ENCODE measurements at places on chromosomes 16 and 17.
A peak's percentile ranks its signal among the peaks of the same experiment; 100 is the strongest.

DNA sequence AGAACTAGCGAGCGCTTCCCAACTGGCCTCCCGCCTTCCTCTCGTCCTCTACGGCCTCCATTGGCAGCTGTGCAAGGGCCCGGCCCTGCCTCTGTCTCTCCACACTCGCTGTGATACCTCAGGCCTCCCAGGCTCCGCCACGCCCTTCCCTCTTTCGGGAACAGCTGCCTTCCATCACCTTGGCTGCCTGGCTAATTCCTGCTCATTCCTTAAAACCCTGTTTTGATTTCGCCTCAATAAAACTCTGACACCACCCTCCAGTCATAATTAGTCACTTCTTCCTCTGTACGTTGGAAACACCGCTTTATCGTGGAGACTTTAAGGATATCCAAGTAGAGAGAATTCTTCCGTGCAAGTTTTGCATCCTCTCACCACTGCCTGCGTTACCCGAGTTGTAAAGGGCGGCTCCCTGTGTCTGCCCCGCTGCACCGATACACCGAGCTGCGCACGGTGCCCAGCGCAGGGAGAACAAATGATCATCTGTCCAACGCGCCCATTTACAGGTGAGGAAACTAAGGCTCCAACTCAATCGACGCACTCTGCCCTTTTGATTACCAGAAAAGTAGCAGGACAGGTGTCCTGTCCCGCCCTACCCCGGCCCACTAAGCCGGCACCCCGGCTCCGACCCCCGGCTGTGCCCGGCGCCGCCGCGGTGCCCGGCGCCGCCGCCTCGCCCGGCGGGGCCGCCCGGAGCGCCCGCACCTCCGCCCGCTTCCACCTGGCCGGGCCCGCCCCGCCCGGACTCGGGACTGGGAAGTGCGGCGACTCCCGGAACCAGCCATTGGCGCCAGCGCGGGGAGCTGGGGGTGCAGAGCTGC, 139.7 kb downstream of the SEC14L1 start:
- peak; percentile 89 for DNase-seq
- no peaks in the 10 kb centered on the region for H3K36me3 ChIP-seq
- H3K27me3 ChIP-seq: no peaks in the 10 kb centered on the region
- peaks cover 11% of the 10 kb centered on the region for H3K4me1 ChIP-seq
- H3K27ac ChIP-seq: peak overlapping the region; percentile 56

GRCh38 chr17:28004344-28004743, 38.1 kb upstream of the NLK start:
- no peaks in the 10 kb centered on the region for H3K27me3 ChIP-seq
- no peaks in the 10 kb centered on the region for H3K4me1 ChIP-seq
- no peak overlapping the region for H3K27ac ChIP-seq
- no peak overlapping the region for H3K4me3 ChIP-seq
- no peaks in the 10 kb centered on the region for H3K36me3 ChIP-seq

DNA sequence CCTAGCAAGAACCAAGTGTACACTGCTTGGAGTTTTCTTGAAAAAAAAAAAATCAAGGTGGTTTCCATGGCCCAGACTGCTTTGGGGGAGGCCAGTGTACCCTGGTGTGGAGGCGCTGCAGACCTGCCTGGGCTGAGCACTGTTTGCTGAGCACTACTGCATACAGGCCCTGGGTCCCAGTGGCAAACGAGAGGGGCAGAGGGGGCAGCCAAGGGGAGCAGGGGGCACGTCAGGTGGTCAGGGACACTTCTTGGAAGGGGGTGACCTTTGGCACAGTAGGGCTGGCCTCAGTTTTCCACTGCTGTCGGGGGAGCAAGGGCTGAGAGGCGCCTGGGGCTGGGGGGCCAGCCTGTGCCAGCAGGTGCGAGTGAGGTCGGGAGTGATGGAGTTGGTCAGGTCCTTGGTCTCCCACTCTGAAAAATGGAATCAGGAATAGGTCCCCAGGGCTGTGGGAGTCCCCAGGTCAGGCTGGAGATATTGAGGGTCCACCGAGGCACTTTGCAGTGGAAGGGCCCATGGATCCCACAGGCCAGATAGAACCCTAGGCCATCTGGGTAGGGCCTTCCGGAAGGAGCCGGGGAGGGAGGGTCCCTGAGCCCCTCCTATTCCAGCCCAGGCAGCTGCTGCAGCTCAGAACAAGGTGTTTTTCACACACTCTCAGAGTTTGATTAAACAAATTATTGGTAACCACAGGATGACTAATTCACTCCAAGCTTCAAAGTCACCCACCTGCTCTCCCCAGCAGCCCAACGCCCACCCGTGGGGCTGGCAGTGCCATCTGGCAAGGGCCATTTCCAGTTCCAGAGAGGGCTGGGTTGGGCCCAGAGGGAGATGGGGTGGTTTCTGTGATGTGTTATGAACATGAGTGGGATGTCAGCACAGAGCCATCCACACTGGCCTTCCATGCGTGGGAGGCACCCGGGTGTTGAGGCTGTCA, 3.5 kb downstream of the ZFPM1 start:
- no peak overlapping the region for H3K27ac ChIP-seq
- peak overlapping the region; percentile 70 for H3K4me3 ChIP-seq
- no peaks in the 10 kb centered on the region for H3K27me3 ChIP-seq
- H3K36me3 ChIP-seq: no peaks in the 10 kb centered on the region
- DNase-seq: no peak

GRCh38 chr16:17420816-17421215, 49.9 kb downstream of the XYLT1 start:
- DNase-seq: peak; percentile 20
- no peak overlapping the region for H3K27ac ChIP-seq

GRCh38 chr16:68992521-68992920, 112.9 kb upstream of the HAS3 start:
- peak overlapping the region; percentile 25 for H3K27ac ChIP-seq
- no peaks in the 10 kb centered on the region for H3K27me3 ChIP-seq
- peak; percentile 73 for DNase-seq
- H3K36me3 ChIP-seq: no peaks in the 10 kb centered on the region
- peaks cover 38% of the 10 kb centered on the region for H3K4me1 ChIP-seq

DNA sequence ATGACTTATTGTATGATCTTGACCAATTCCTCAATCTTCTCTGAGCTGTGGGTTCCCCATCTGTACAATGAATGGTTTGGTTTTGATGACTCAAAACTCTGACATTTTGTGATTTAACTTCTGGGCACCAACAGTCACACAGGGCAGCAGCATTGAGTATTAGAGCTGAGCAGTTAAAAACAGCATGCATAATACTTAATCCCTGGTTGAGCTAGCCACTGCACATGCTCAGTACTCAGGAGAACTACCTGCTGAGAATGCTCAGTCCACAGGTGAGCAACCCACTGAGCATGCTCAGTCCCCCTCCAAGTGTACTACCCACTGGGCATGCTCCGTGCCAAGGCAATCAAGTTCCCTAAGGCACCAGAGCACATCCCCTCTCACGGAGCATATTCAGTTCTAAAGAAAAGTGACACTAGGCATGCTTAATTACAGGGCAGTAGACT, 68.7 kb downstream of the AIPL1 start:
- peak; percentile 43 for DNase-seq
- no peaks in the 10 kb centered on the region for H3K4me1 ChIP-seq

GRCh38 chr17:72338304-72338703, 217.5 kb downstream of the SOX9 start:
- peaks cover 51% of the 10 kb centered on the region for H3K4me1 ChIP-seq
- no peaks in the 10 kb centered on the region for H3K27me3 ChIP-seq
- H3K27ac ChIP-seq: peak overlapping the region; percentile 89
- 0 out of 2 replicates have a peak overlapping the region, but pooled peaks have one; percentile 38 for H3K4me3 ChIP-seq

DNA sequence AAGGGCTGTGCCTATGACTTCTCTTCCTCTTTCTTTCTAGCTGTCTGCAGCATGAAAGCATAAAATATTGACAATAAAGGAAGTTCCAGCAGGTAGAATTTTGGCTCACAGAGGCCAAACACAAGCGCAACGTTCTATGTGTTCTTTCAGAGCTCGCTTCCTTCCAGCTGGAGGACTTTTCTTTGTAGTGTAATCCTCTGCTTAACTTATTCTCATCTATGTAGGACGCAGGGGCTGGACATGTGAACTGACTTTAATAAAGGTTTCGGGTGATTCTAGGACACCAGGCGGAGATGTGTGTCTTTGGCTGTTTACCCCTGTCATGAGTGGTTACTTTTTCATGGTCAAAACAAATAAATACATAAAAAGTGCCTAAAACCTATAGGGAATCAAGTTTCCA, 191.5 kb upstream of the MAF start:
- H3K27me3 ChIP-seq: no peaks in the 10 kb centered on the region
- no peaks in the 10 kb centered on the region for H3K4me1 ChIP-seq
- no peak overlapping the region for H3K4me3 ChIP-seq
- no peak overlapping the region for H3K27ac ChIP-seq
- DNase-seq: no peak
- no peaks in the 10 kb centered on the region for H3K36me3 ChIP-seq

GRCh38 chr17:57440522-57441269, 184.4 kb downstream of the MSI2 start:
- H3K27me3 ChIP-seq: no peaks in the 10 kb centered on the region
- peaks cover 10% of the 10 kb centered on the region for H3K4me1 ChIP-seq
- no peaks in the 10 kb centered on the region for H3K36me3 ChIP-seq

DNA sequence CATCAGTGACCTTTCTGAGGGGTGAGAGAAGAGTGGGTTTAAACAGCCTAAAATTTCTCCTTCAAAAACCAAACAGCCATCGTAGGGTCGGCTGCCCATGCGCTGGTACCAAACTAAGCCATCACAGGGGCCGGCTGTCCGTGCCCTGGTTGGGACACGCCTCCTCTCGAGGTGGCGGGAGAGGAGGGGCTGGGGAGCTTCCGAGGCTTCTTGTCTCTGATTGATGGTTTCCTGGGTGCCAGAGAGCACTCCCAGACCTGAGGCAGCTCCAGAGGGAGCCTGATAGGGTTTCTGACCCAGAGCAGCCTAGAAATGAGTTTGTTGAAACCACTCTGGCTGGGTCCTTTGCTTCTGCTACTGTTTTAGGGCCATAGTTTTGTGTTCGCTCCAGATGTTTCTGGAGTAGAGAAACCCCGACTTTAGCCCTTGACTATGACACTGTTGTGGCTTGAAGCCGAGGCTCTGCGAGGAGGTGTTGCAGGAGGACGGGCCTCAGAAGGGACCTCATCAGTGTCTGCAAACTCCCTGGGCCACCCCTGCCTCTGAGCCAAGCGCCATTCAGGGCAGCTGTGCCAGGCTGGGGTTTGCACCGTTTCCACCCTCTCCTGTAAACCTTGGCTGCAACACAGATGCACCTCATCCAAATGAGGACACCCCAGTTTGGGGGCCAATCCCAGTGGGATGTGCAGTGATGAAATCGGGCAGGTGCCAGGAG, 6.2 kb downstream of the ZNF276 start:
- peaks cover 13% of the 10 kb centered on the region for H3K36me3 ChIP-seq
- H3K27me3 ChIP-seq: no peaks in the 10 kb centered on the region
- DNase-seq: no peak
- H3K27ac ChIP-seq: no peak overlapping the region

GRCh38 chr17:21174713-21175112, 39.2 kb downstream of the TMEM11 start:
- H3K4me1 ChIP-seq: 0 out of 2 replicates have a peak, but pooled peaks cover 6% of the 10 kb centered on the region
- H3K4me3 ChIP-seq: no peak overlapping the region
- no peak overlapping the region for H3K27ac ChIP-seq
- DNase-seq: peak; percentile 16

DNA sequence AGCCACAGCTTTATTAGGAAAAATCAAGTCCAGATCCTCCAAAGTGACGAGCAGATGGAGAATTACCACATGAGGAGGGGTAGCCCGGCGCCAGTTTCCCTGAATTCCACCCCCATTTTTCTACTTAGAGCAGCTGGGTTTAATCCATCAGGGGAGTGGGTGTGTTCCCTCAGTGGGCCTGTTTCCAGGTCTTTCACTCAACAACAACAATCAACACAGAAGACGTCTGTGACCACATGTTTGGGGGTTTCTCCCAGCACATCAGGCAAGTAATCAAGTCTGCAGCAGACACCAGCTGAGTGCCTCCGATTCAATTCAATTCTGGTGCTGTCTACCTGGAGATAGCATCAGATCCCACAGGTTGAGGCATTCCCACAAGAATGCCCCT, 6.8 kb downstream of the SLC6A2 start:
- DNase-seq: no peak
- peaks cover 16% of the 10 kb centered on the region for H3K27me3 ChIP-seq
- H3K36me3 ChIP-seq: no peaks in the 10 kb centered on the region

- no peaks in the 10 kb centered on the region for H3K4me1 ChIP-seq
- H3K4me3 ChIP-seq: no peak overlapping the region
- no peak overlapping the region for H3K27ac ChIP-seq
- H3K36me3 ChIP-seq: no peaks in the 10 kb centered on the region
- no peak for DNase-seq
- no peaks in the 10 kb centered on the region for H3K27me3 ChIP-seq
Observed at GRCh38 chr16:73717266-73717974, 579.2 kb upstream of the PSMD7 start.

GRCh38 chr16:69013991-69014390, 91.5 kb upstream of the HAS3 start:
- peaks cover 13% of the 10 kb centered on the region for H3K4me1 ChIP-seq
- no peaks in the 10 kb centered on the region for H3K27me3 ChIP-seq

Data from GM23248 (cell line).